Left lobe of liver (tissue), 2 donors: ENCODE measurements at places on chromosomes 5 and 9. TPM values are rescaled to one million over a fixed set of nuclear protein-coding genes. Genes with fewer than 3 reads are reported as not detected.

Gene EMB
- total RNA-seq, result 0.81 TPM

Gene NUTM2G
- not detected for total RNA-seq

Gene FAXDC2
- total RNA-seq, result 83.6 TPM

Gene IL9
- total RNA-seq, result not detected

Gene C6
- total RNA-seq, result 487 TPM

Gene QSOX2
- 4.7 TPM for total RNA-seq

Gene TMEM215
- not detected for total RNA-seq

Gene PGM5
- total RNA-seq, result 2.9 TPM

Gene GIN1
- 6.4 TPM for total RNA-seq

Gene CFAP157
- not detected for total RNA-seq

Gene SPAAR
- total RNA-seq, result 1.1 TPM

Gene BTNL3
- not detected for total RNA-seq

Gene DMRT2
- not detected for total RNA-seq

Gene PCDHGA5
- 0.35 TPM for total RNA-seq

Gene MYOT
- not detected for total RNA-seq

Gene ARAP3
- 3.3 TPM for total RNA-seq

Gene IL33
- 9.3 TPM for total RNA-seq

Gene NR6A1
- 2.4 TPM for total RNA-seq

- DNase-seq, result no peak
These were observed 36.8 kb downstream of the ELL2 start for GRCh38 chr5:95924720-95925377.

DNA sequence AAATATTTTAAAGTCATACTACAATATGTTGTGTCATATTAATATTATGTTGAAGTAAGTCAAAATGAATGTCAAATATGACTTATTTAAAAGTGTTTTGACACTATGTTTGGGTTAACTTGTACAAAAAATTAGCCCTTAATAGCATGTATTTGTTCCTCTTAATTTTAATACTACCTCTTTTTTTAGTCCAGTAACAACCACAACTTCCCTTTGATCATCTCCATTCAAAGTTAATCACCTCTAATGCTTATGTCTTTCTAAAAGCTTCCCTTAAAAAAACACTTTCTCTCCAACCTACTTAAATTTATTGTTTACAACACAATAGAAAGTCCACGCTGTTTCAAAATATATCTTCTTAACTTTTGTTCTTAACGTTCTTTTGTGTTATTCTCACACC, 9.6 kb downstream of the SLCO4C1 start:
- DNase-seq, result no peak

DNA sequence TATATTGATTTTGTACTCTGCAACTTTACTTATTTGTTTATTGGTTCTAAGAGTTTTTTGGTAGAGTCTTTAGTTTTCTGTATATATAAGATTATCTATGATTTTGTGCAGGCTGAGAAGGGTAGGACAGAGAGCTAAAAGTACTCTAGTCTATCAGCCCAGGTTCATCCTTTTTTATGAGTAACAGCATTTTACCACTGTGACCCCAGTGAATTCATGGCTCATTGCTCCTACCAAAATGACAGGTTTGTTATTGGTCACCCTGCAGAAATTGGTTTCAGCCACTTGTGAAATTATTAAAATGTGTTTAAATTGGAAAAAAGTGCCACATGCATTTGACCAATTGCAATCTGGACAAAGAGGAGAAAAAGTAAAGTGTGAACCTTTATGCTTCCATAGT, 421.4 kb upstream of the DAB2 start:
- DNase-seq, result no peak

GRCh38 chr5:41955432-41956024, 30.4 kb downstream of the FBXO4 start:
- DNase-seq, result no peak

DNA sequence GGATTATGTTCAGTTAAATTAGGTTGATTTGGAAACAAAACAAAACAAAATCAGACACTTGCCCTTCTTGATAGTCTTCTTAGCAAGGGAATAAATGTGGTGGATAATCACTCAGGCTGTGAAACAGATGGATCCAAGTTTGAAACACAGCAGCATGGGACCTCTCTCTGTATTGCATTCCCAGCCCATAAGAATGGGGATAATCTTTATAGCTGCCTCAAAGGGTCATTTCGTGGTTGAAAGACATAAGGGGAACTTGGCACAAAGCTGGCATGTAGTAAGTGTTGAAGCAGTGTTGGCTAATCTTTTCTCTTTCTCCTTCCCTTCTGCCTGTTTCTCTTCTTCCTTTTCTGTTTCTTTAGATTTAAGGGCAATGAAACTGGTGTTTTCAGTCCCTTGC, 333.9 kb upstream of the TLE4 start:
- no peak for DNase-seq

- DNase-seq, result no peak
These were observed 184.4 kb downstream of the CD180 start for GRCh38 chr5:67012171-67012570.

- DNase-seq, result no peak
These were observed 18.6 kb downstream of the CETN3 start for GRCh38 chr5:90390928-90391327.

- no peak for DNase-seq
These were observed 81.7 kb upstream of the LRRTM2 start for GRCh38 chr5:138956801-138957200.

GRCh38 chr5:125245216-125245615, 498.8 kb upstream of the ZNF608 start:
- DNase-seq, result no peak

GRCh38 chr5:109719978-109720377, 30.3 kb downstream of the MAN2A1 start:
- no peak for DNase-seq

GRCh38 chr9:98538626-98539031, 170.1 kb downstream of the GABBR2 start:
- DNase-seq, result no peak

DNA sequence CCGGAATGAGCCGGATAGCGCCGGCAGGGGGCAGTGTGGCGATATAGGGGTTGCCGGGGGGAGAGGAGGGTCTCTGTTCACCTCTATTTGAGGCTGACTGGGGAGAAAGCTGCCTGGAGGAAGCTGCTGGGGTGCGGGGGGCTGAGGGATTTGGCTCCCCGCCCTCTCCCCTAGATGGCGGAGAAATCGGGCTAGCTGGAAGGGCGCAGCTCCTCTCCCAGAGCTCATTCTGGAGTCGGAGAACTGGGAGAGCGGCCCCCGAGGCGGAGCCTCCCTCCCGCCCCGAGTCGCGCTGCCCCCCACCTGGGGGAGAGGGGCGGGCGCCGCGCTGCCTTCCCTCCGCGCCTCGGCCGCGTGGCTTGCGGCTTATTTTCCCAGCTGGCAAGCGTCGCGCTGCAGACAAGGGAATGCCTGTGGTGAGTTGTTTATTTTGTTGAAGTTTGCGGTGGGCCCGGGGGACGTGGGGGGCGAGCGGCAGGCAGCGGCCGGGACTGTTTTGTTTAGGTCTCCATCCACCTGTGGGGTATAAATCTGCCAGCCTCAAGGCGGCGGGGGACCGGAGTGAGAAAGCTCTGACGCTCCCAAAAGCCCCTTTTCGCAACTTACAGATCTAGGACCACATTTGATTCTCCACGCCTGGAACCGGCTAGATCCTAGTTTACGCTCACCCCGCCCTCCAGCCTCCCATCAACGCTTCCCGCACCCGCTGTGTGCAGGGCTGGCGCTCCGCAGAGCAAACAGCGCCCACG, 4.1 kb upstream of the RGMB start:
- DNase-seq, result no peak

DNA sequence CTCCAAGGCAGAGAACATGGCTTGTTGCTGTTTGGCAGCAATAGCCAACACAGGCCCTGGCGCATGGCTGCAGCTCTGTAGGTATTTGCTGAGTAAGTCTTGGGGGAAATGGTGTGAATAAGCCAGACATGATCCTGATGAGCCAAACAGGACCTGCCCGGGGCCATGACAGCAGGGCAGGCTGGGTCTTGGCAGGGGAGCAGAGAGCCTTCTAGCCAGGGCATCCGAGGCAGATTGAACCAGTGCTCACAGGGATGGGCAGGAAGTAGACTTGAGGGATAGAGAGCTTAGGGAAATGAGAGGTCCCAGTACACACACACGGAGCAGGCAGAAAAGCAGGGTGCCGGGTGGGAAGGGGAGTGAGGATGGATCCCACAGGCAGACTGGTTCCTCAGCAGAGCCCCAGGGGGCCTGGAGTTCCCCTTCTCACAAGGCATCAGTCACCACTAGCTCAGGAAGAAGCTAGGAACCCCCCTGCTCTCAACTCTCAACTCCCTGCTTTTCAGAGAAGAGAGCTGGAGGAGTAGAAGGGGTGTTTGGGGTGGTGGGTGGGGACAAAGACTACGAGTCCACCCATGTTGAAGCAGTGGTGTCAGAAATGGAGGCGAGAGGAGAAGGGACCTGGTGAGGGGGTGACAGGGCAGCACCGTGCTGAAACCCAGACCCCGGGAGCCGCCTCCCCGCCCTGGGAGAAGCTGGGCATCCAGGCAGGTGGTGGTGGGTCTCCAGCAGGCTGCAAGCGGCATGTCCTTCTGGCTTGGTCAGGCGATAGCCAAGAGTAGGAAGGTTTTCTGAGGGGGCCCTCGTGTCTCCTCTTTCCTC, 111.1 kb downstream of the RGS3 start:
- DNase-seq, result peak; percentile 23

DNA sequence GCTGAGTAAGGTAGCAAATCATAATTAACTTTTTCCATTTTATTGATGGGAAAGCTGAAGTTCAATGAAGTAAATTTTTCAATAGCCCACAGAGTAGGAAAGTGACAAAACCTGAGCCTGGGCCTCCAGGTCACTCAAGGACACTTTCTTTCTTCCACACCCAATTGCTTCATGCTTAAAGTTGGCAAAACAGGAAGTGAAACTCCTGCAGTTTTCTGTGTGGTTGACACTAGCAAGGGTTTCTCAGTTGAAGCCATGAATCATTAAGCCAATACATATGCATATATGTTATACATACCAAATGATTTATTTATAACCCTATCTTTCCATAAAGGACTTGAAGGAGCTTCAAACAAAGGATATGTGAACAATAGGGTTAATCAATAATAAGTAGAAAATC, 13.9 kb downstream of the TLR4 start:
- DNase-seq, result no peak

GRCh38 chr5:135501965-135502364, 33.8 kb downstream of the NEUROG1 start:
- no peak for DNase-seq
